ENCODE measurements at places on chromosomes 16 and 17. TPM values are rescaled to one million over a fixed set of nuclear protein-coding genes. Genes with fewer than 3 reads are reported as not detected.

Gene RSL1D1
- 274 TPM for total RNA-seq

Gene PDF
- 23.9 TPM for total RNA-seq

Gene ACE
- 5.5 TPM for total RNA-seq

Gene VKORC1
- total RNA-seq: 84.1 TPM

Gene POLR3K
- 49.6 TPM for total RNA-seq

Gene FSCN2
- total RNA-seq: 0.30 TPM

Gene TM4SF5
- total RNA-seq: not detected

Gene TMC8
- total RNA-seq: 2.0 TPM

Gene BBS2
- 11.6 TPM for total RNA-seq

Gene SBK1
- total RNA-seq: 77.4 TPM

Gene MYH1
- total RNA-seq: not detected

Gene PIP4K2B
- 57.7 TPM for total RNA-seq

Gene PRAC1
- not detected for total RNA-seq

Gene ANKRD13B
- 41.0 TPM for total RNA-seq

Gene ALOX15B
- 0.46 TPM for total RNA-seq

Gene CCL7
- not detected for total RNA-seq

Gene KRTAP3-1
- not detected for total RNA-seq
